ENCODE measurements at places on chromosomes 2 and 18.

GRCh38 chr2:163453920-163454319 lies 281.9 kb downstream of the FIGN start:
- no peak for DNase-seq

GRCh38 chr18:31403409-31403808 lies 26.8 kb downstream of the DSG4 start:
- DNase-seq, result no peak

DNA sequence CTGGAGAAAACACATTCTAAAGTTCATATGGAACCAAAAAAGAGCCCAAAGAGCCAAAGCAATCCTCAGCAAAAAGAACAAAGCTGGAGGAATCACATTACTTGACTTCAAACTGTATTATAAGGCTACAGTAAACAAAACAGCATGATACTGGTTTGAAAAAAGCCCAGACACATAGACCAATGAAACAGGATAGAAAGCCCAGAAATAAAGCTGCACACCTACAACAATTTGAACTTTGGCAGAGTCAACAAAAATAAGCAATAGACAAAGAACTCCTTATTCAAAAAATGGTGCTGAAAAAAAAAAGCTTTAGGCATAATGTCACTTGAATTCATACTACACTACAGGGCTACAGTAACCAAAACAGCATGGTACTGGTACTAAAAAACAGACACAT lies 289.6 kb downstream of the NR4A2 start:
- DNase-seq, result no peak

GRCh38 chr2:182366628-182367027 lies 60.2 kb downstream of the PDE1A start:
- DNase-seq, result no peak

DNA sequence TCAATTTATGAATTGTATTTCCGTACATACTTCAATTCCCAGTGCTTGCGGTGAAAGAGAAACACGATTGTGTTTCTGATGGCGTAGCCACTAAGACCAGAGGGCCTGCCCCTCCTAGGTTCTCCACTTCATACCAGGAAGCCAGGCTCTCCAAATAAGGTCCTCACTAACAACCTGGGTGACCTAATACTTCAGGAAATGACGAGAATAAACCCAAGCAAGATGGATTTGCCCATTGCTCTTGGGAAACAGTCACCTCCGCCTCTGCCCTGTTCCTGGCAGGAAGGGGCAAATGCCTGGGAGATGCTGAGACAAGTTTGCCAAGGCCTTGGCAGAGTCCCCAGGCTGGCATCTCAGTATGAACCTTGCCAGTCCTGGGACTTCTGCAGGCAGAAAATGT lies 41.8 kb downstream of the TTC32 start:
- no peak for DNase-seq

- no peak for DNase-seq
Observed at GRCh38 chr2:162520959-162521358, 177.0 kb downstream of the GCA start.

- no peak for DNase-seq
Observed at GRCh38 chr2:18824325-18824790, 235.0 kb upstream of the NT5C1B start.

GRCh38 chr2:32425719-32426141 lies 68.9 kb downstream of the BIRC6 start:
- no peak for DNase-seq

DNA sequence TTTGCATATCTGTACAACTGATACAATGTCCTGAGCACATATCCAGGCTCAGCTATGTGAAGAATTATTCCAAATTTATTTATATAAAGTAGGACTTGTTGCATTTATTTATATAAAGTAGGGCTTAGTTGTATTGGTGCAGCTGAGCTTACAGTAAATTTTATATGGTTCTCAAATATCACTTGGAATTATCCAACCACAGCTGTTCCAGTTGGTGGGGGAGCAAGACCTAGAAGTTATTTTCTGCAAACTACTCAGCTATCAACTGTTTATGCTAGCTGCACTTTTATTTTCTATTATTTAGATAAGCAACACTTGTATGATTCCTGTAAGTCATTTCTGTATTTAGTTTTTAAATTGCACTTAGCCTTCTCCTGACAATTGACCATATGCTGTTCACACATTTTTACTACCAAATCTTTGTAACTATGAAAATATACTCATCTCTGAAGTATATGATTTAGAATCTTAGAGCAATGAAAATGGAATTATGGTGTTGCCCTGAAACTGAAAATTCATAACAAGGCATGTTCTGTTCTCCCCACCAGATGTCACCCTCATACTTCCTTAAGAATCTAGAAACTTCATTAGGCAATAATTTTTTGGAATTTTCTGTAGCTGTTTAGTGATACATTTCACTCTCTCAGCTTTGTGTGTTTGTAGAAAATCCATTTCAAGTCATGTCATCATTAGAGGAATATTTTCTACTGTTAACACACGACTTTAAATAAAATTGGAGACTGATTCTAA lies 157.0 kb upstream of the CBLN2 start:
- no peak for DNase-seq

DNA sequence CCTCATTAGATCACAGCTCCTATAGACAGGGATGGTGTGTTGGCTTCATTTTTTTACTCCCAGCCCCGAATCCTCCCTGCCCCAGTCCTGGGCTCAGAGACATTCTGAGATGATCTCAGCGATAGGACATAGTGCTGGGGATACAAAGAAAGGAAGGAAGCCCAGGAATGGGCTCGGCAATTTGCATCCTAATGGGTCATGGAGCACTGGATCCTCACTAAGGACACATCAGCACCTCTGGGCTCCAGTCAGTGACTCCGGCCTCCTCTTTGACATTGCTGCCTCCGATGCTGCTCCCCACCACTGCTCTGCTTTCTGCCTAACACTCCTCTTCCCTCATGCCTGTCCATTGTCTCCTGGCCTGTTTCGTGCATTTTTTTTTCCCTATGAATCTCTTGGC lies 489.1 kb downstream of the STK39 start:
- no peak for DNase-seq

GRCh38 chr2:145530653-145531052 lies 1010.7 kb upstream of the ZEB2 start:
- DNase-seq, result no peak

GRCh38 chr2:207920321-207920720 lies 105.0 kb downstream of the PLEKHM3 start:
- DNase-seq, result no peak

DNA sequence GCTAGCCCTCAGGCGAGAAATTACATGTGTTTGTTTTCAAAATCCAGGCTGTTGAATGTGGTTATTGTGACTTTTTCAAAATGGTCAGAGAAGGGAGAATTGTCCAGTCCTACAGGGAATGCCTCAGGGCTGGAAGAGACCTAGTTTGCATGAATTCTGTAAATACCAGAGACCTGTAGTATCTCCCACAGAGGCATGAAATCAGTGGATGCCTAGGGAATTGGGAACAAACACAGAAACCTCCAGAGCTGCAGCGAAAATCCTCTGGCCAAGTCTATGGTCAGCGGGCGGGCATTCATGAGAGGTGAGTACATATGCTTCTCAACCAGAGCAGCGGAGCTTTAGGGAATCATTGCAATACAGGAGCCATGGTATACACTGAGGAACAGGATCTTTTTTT lies 1596.5 kb upstream of the NXPH2 start:
- no peak for DNase-seq

- peak; percentile 24 for DNase-seq
Observed at GRCh38 chr2:86623043-86623493, 597 bp downstream of the RNF103 start.

DNA sequence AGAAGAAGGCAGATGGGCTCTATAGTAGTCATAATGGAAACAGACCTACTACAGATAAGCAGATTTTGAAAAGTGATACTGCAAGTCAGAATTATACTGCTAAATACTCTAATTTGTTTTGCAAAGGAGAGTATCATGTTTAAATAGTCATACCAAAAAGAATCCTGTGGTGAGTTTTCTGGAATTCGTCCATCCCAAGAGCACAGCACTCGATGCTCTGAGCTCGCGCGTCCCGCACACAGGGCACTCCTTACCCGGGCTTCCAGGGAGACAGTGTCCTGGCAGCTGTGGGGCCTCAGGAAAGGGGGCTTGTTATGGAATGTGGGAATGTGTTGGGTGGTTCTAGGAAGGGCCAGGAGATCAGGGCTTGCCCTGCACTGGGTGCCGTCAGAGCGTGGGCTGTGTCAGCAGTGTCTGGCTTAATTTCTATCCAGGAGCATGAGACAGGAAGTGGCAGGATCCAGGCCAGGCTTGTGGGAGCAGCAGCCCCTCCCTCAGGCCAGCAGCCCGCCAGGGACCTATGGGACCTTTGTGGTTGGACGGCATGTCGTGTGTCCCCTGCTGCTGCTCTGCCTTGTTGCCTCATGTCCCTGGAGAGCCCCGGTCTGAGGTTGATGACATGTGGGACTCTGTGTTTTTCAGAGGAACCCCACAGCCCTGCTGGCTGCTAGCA lies 193.2 kb upstream of the TPO start:
- DNase-seq, result no peak

DNA sequence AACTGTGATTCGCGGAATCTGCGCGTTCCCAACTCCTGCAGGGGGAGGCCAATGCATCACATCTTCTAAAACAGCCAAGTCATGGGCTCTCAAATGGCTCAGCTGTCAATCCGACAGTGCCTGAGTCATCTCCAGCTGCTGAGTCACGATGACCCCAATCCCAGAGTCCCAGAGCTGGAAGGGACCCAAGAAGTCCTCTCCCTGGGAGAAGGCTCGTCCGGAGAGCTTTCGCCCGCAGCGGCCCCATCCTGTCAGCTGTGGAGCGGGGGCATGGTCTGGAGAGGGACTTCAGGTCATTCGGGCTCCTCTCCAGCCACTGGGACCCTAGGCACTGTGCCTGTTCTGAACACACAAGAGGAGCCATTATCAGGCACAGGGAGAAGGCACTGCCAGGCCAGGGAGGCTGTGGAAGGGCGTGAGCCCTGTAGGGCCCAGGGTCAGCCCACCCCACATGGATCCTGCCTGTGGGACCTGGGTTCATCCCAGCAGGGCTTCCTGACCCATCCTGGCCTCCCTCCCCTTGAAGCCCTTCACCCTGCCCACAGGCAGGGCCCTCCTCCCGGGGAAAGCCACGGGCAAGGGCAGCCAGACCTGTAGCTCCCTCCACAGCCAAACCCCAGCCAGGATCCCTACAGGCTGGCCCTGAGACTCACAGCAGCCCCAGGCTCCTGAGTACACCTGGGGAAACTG lies 47.6 kb upstream of the GPC1 start:
- peak; percentile 29 for DNase-seq

- DNase-seq, result no peak
Observed at GRCh38 chr2:9594366-9595054, 36.3 kb downstream of the YWHAQ start.

GRCh38 chr2:239876271-239876947 lies 148.7 kb downstream of the NDUFA10 start:
- no peak for DNase-seq

DNA sequence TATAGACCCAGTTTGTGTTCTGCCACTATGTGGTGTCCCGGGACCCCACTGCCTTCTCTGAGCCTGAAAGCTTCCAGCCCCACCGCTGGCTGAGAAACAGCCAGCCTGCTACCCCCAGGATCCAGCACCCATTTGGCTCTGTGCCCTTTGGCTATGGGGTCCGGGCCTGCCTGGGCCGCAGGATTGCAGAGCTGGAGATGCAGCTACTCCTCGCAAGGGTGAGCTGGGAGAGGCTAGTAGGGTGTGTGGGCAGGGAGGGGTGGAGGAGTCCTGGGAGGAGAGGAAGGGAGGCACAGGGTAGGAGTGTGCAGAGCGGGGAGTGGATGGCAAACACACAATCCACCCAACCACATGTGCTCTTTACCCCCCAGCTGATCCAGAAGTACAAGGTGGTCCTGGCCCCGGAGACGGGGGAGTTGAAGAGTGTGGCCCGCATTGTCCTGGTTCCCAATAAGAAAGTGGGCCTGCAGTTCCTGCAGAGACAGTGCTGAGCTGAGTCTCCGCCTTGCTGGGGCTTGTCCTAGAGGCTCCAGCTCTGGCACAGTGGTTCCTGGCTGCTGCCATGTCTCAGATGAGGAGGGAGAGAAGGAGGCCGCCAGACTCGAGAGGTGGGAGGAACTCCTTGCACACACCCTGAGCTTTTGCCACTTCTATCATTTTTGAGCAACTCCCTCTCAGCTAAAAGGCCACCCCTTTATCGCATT lies 16.9 kb downstream of the PRKAG3 start:
- no peak for DNase-seq

GRCh38 chr2:220202066-220202465 lies 574.6 kb downstream of the SLC4A3 start:
- no peak for DNase-seq

DNA sequence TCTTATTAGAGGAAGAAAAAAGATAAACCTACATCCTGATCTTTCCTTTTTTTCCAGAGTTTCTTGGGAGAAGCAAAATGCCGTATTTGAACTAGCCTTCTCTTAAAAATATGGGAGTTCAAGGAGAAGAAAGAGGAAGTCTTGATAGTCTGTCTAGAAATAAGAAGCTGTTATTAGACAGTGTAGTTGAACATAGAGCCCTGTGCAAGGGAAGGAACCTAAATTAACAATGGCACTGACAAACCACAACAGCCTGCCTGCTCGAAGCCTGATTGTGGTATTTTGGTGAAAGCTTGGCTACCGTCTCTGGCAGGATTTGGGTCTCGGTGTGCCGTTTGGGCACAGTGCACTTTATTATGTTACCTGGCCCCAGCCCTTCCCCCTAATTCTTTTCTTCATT lies 17.1 kb downstream of the SMARCAL1 start:
- DNase-seq, result no peak

DNA sequence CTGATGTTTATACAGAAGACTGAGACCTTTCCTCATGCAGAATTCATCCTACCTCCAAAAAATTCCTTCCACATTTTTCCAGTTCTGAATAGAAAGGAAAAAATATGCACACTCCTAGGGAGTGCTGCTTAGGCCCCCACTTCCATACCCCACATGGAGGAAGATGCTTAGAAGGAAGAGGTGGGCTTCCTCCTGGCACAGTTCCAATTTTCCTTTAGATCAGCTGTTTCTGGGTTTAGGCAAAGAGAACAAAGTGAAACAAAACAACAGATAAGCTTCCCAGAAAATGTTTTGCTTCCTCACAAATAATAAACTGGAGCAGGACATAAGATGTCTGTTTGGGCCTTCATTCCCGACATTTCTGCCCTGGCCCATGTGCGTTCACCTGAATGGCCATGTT lies 172.6 kb downstream of the PRPF40A start:
- no peak for DNase-seq

DNA sequence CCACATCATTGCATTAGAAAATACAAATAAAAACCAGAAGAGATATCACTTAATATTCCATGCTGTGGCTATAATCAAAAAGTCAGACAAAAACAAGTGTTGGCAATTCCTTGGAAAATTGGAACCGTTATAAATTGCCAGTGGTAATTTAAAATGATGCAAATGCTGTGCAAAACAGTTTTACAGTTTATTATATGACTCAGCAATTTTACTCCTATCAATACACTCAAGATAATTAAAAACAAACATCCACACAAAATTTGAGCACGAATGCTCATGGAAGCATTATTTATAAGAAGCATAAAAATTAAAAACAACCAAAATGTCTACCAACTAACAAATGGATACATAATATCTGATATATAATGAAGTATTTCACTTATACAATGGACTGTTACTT lies 728.8 kb downstream of the CBLN2 start:
- no peak for DNase-seq

- DNase-seq, result no peak
Observed at GRCh38 chr2:144211826-144212225, 308.1 kb downstream of the ZEB2 start.
